Right renal pelvis (tissue), 4 donors: ENCODE measurements at places on chromosomes 2 and 18.

- DNase-seq = no peak
Observed at GRCh38 chr2:227608561-227609338, 5.9 kb downstream of the SCYGR3 start.

- DNase-seq = no peak
Observed at GRCh38 chr2:240931319-240931949, 25.3 kb downstream of the CROCC2 start.

- no peak for DNase-seq
Observed at GRCh38 chr18:22987547-22988189, 54.5 kb downstream of the RBBP8 start.

DNA sequence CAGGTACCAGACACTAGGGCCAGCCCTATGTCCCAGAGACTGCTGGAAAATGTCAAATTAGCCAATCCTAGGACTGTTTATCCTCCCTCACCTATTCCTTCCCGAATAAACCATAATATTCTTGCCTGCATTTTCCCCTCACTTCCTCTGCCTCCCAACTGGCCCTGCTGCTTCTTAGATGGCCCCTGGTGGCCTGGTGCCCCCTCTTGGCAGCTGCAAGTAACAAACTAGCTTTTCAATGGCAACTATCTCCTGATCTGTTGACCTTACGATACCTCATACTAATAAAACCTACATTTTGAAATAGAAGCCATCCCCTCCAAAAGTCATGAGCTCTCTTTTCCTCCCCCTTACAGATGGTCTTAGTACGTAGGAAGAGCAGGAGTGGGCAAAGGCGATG lies 132.0 kb downstream of the ALPK2 start:
- DNase-seq = no peak

- DNase-seq = no peak
Observed at GRCh38 chr2:25343187-25343825, 1.6 kb upstream of the DNMT3A start.

GRCh38 chr2:27281442-27281841 lies 787 bp upstream of the TRIM54 start:
- no peak for DNase-seq

- DNase-seq = no peak
Observed at GRCh38 chr18:74519320-74520095, 14.8 kb upstream of the CNDP1 start.

- no peak for DNase-seq
Observed at GRCh38 chr2:30789670-30790210, 17.5 kb downstream of the CAPN13 start.

DNA sequence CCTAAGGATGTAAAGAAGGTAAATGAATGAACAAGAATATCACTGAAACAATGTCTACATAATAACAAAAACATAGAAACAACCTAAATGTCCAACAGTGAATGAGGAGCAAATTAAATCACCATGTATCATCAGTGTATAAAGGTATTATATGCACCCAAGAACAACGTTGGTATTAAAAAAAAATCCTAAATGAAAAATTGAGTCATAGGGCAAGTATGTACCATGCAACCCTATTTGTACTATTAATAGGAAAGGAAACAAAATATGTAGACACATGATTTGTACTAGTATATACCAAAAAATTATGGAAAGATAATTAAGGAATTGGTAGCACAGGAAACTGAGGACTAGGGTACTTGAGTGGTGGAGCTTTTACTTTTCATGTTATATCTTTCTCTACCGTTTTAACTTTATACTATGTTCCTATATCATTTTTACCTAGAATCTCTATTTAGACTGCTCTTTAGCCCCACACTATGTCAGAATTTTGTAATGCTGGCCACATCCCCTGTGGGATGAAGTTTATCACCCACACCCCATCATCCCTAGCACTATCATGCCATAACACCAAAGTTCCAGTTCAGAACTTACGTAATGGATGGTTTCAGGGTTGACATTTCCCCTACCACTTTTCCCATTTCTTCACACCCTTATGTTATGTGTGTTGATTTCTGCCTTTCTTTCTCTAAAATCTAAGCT lies 25.6 kb downstream of the IKZF2 start:
- no peak for DNase-seq

DNA sequence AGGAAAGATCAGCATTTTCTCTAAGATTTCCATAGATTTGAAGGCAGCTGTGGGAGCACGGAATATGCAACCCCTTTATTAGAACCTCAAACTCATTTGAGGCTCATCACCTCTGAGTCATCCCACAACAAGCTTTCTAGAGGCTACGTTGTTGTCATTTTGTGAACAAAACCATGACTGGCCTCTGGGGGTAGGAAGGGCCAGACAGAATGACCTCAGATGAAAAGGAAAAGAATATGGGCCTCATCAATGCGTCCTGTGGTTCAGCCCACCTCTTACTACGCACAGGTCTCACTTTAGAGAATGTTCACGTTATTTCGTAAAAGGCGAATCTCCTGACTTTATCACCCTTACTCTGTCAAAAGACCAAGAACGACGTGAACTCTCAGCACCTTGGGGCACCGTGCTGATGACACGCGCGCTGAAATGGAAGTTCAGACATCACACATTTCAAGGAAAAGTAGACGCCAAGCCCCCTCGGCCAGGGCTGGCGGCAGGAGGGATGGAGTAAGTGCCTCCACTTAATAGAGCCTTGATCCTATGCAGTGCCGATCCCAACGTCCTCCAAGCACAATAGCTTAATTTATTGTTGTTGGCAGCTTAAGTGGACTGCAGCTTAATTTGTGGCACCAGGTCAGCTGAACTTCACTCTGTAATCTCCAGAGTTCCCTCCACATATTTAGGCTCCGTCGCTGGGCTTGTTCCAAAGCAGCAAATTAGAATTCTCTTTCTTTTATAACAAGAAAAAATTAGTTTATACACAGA lies 208.3 kb downstream of the EIPR1 start:
- no peak for DNase-seq

DNA sequence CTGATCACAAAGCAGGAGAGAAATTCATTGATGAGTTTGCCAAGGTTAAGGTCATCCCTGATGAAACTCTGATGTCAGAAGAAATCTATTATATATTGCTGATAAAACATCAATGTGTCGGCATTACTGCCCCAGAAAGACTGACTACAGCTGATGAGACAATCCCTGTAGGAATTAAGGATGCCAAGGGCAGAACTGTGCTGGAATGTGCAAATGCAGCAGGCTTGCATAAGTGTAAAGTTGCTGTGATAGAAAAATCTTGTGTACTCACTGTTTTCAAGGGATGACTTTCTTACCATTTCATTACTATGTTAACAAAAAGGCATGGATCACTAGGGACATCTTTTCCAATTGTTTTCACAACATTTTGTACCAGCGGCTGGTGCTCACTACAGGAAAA lies 19.7 kb upstream of the MARCO start:
- no peak for DNase-seq

- no peak for DNase-seq
Observed at GRCh38 chr2:226179010-226179409, 620.6 kb downstream of the IRS1 start.

- no peak for DNase-seq
Observed at GRCh38 chr2:218472988-218473387, 54.1 kb downstream of the VIL1 start.

GRCh38 chr2:225495706-225496105 lies 96.2 kb downstream of the NYAP2 start:
- no peak for DNase-seq

DNA sequence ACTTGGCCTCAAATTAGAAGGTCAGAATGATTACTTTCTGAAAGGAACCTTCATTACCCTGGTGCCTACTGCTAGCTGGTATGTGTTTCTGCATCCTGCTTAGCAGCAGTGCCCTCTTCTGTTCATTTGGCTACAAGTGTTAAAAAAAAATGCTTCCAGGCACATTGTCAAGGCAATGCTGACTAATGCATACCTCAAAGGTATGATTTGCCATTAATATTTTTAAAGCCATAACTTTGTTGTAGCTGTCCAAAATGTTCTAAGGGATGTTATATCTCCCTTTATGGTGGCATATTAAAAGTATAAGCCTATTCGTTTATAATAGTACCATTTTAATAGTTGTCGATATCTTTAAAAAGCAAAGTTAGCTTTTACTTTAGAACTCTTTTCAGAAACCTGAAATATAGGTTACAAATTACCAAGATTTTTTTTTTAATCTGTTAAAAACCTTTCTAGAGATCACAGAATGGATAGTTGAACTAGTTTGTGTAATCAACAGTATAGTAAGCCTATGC lies 52.0 kb upstream of the FAM171B start:
- peak; percentile 38 for DNase-seq

- no peak for DNase-seq
Observed at GRCh38 chr2:73291461-73292315, 1.7 kb downstream of the EGR4 start.

- DNase-seq = no peak
Observed at GRCh38 chr2:64469261-64469660, 15.3 kb downstream of the LGALSL start.
